ENCODE measurements at places on chromosomes 2 and 18. TPM values are rescaled to one million over a fixed set of nuclear protein-coding genes. Genes with fewer than 3 reads are reported as not detected.

DNA sequence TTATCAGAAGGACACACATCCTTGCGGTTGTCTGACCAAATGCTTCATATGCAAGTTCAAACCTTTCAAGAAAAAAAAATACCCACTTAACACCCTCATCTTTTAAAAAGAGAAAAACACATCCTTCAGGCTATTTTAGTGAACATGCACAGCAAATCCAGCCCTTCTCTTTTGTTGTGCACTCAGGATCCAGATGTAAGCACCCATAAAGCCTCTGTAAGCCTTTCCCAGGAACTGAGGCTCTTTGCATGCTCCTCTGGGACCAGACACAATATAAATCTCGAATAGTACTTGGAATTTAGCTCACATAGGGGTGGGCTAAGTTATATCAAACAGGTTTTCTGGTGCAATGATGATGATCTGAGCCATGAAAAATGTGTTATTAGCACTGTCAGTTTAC lies 308.8 kb upstream of the FAM98A start:
- H3K4me3 ChIP-seq: no peak overlapping the region
- no peaks in the 10 kb centered on the region for H3K4me1 ChIP-seq
- DNase-seq: no peak
- no peak overlapping the region for H3K27ac ChIP-seq
- H3K36me3 ChIP-seq: no peaks in the 10 kb centered on the region
- H3K27me3 ChIP-seq: no peaks in the 10 kb centered on the region

GRCh38 chr2:204655101-204655500 lies 109.8 kb downstream of the PARD3B start:
- H3K4me1 ChIP-seq: no peaks in the 10 kb centered on the region
- no peak overlapping the region for H3K27ac ChIP-seq
- H3K4me3 ChIP-seq: no peak overlapping the region
- H3K36me3 ChIP-seq: no peaks in the 10 kb centered on the region

The TSGA10 gene
- total RNA-seq: 3.6 TPM

DNA sequence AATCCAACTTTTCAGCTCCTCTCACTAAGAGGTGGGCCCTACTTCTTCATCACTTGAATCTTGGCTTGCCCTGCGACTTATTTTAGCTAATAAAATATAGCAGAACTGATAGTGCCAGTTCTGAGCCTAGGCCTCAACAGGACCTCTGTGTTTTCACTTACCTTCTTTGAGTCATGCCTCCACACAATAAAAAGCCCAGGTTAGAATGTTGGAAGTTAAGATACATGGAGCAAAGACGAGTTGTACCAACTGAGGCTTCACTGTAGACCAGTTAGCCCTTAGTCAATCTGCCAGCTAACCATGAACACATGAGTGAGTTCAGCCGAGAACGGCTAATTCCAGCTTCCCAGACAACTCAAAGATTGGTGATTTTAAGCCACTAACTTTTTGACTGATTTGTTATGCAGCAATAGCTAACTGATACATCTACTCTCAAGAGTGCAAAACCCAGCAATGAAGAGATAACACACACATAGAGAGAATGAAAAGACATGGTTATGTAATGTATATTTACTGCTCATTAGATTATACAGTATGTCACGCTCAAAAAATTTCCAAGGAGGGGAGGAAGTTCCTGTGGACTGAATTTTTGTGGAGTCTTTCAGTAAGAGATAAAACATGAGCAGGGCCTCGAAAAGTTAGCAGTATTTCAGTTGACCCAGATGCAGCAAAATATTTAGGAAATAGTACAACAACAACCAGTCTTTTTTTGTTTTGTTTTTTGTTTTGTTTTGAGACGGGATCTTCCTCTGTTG lies 181.1 kb downstream of the MYCN start:
- DNase-seq: no peak
- H3K27ac ChIP-seq: no peak overlapping the region
- H3K4me3 ChIP-seq: no peak overlapping the region
- no peaks in the 10 kb centered on the region for H3K27me3 ChIP-seq

- DNase-seq: no peak
- H3K27me3 ChIP-seq: peaks cover 86% of the 10 kb centered on the region
- no peaks in the 10 kb centered on the region for H3K4me1 ChIP-seq
Observed at GRCh38 chr2:222284466-222284865, 14.3 kb downstream of the PAX3 start.

Data from PC-3 (cell line).